Suprapubic skin (tissue), 4 donors: ENCODE measurements at places on chromosomes 7 and 10.
A peak's percentile ranks its signal among the peaks of the same experiment; 100 is the strongest.

DNA sequence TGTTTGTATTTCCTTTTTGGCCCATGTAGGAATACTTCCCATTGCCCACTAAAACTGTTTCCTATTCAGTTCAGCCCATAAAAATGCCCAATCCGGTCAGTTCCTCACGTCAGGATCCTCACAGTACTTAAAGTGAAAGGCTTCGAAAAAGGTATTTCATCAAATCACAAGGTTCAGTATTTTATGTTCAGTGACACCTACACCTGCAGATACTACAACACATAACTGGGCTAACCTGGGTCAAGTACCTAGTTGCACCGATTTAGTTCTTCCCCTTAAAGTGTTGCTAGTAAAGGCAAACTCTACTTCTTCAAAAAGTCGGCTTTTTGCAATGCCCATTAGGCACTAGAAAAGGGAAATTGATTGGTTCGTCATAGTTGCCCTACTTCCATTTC, 1.1 kb downstream of the SNX13 start:
- no peak for DNase-seq

DNA sequence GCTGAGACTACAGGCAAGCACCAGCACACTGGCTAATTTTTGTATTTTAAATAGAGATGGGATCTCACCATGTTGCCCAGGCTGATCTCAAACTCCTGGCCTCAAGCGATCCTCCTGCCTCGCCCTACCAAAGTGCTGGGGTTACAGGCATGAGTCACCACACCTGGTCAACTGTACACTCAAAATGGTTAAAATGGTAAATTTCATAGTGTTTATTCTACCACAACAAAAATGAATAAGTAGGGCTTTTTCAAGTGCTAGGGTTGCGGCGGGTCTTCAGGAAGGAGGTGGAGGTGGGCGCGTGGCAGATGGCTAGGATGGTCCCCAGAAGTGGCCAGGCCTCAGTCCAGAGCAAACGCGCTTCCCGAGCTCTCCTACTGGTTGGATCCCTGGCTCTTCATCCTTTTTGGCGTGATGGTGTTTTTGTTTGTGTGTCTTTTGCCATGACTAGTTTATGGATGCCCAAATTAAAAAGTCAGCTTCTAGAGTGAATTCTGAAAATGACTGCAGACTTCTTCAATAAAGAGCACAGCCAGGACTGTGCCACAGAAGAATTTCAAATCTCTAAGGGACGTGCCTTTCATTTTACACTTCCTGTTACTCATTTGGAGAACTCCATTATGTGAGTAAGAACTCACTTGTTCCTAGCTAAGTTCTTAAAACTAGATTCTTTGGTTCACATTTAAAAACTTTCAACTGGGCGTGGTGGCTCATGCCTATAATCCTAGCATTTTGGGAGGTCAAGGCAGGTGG, 73.9 kb downstream of the TMEM130 start:
- DNase-seq: no peak

GRCh38 chr7:117219485-117219884, 103.4 kb downstream of the WNT2 start:
- DNase-seq: no peak

GRCh38 chr7:156022483-156023459, 210.5 kb upstream of the SHH start:
- no peak for DNase-seq

DNA sequence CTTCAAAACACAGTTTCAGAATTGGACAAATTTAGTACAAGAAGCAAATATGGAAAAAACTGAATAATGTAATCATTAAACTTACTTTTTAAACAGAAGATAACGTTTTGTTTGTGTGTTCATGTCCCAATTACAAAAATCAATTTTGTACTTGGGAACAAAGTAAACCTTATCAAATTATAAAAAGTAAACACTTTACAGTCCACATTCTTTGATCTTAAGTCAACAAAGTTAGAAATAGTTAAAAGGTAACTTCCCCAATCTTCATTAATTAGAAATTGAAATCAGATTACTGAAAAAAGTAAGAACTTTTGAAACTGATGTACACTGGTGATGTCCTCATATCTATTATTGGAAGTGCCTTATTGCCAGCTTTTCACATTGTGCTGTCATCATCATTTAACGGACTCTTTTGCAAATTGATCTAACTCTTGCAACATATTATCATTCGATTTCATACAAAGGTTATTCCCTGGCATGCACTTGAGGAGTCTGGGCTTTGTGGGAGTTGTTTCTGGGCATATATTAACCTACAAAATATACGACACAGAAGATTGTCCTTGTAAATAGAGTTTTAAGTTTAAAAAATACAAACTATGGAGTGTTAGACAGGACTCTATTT, 15.1 kb upstream of the CYP2E1 start:
- DNase-seq: no peak

GRCh38 chr10:10865913-10866312, 151.8 kb upstream of the CELF2 start:
- no peak for DNase-seq

GRCh38 chr10:13571541-13571940, 15.2 kb upstream of the PRPF18 start:
- DNase-seq: no peak

GRCh38 chr7:87225696-87226095, 6.2 kb upstream of the TMEM243 start:
- DNase-seq: no peak

DNA sequence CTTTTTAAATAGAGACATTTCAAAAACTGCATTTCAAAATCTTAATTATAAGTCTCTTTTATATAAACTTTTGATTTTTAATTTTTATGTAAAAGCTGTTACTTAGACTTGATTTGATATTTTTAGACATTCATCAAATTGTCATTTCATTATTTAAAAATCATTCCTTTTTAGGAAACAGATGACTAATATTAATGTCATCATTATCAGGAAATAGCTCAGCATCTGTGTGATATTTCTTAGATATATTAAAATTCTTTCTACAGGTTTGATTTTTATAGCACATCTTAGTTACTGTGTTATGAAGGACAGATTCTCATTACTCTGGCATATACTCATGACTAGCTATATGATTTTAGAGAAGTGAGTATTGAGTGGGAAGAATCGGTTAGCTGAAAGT, 17.2 kb downstream of the RUNDC3B start:
- DNase-seq: no peak

- DNase-seq: no peak
Measured at GRCh38 chr7:25656071-25656470, 427.8 kb upstream of the NPVF start.

DNA sequence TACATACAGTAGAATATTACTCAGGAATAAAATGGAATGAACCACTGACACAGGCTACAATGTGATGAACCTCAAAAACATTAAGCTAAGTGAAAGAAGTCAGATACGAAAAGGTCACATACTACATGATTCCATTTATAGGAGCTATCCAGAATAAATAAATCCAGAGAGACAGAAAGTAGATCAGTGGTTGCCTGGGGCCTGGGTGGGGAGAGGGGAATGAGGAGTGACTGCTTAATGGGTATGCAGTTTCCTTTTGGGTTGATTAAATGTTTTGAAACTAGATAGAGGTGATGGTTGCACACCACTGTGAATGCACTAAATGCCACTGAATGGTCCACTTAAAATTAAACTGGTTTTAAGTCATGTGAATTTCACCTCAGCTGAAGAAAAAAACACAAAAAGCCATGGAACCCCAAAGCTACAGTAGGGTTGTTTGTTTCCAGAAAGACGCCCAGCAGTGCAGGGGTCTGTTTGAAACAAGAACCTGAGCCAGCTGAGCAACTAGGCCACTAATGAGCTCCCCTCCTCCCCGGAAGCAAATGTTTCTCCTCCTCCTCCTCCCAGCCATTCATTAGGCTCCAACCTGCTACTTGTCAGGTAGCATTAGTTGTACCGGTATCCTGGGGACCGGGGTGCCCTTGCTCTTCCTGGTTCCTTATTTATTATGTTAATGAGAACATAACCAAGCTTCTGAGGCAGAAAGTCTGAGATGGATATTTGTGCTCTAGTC, 168.4 kb downstream of the EVX1 start:
- no peak for DNase-seq

DNA sequence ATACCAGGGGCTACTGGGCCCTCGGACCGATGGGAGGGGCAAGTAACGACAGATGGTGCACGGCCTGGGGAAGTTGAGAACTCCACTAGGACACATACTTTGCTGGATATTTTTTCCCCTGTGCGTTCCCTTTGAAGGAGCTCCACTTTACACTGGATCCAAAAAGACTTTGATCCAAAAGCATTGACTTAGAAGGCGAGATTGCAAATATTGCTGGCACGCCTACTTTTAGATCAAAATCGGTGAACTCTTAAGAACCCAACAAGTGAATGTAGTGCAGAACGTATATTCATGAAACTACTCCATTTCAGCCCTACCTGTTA, 436 bp upstream of the SLC25A13 start:
- no peak for DNase-seq

DNA sequence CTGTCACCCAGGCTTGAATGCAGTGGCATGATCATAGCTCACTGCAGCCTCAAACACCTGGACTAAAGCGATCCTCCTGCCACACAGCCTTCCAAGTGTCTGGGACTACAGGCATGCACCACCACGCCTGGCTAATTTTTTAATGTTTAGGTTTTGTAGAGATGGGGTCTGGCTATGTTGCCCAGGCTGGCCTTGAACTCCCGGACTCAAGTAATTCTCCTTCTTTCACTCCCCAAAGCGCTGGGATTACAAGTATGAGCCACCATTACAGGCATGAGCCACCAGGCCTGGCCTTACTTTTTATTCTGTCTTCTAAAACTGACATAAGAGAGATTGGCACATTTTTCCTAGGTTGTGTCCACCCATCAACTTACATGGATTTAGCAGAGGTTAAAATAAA, 33.3 kb downstream of the TACC2 start:
- no peak for DNase-seq

GRCh38 chr10:78953113-78953798, 115.5 kb upstream of the ZMIZ1 start:
- DNase-seq: no peak

DNA sequence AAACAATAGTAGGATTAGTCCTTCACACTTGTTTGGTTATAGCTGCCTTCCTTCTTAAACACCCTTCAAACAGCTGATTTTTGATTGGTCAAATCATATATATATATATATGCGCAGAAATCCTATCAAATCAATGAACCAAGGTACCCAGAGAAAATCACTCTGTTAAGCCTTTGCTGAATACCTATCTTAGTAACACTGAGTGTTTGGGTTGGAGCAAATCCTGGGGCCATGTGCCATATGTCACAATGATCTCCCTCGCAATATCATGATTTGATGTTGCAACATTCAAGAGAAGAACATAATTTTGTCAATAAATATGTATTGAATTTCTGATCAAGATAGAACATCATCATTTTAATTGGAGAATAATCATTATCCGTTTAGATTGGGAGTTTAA, 795.6 kb downstream of the REEP3 start:
- DNase-seq: no peak

DNA sequence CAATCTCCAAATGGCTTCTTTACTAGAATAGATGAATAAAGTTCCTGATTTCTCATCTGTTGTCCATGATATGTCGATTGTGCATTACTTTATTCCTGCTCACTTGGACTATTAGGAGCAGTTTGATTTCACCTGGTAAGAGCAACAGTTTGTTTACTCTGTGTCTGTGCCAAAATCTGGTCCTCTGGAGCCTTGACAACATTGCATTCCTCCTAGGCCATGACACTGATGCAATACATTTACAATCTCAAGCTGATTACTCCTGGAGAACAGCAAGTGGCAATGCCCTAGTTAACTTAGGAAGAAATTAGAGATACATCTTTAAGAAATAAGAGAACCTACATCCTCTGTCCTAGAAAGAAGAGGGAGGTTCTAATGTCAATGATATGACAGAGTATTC, 71.8 kb downstream of the SGCE start:
- no peak for DNase-seq

GRCh38 chr10:3136336-3136735, 36.2 kb downstream of the PITRM1 start:
- DNase-seq: no peak

DNA sequence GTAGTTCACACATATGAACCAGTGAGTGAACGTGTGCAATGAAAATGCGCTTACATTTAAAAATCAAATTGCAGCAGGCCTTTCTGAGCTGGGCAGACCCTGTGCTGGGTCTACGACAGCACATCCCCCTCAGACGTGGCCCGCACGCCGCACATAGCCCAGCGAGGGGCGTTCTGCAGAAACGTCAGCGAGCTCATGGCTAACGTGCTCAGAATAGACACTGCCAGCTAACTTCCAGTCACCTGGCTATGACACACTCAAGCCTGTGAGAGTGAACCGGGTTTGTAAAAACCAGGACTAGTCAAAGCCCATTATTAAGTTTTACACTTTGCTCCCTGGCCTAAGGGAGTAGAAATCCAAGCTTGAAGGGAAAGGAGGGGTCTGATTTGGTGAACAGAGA, 108.1 kb upstream of the INSIG1 start:
- DNase-seq: no peak

DNA sequence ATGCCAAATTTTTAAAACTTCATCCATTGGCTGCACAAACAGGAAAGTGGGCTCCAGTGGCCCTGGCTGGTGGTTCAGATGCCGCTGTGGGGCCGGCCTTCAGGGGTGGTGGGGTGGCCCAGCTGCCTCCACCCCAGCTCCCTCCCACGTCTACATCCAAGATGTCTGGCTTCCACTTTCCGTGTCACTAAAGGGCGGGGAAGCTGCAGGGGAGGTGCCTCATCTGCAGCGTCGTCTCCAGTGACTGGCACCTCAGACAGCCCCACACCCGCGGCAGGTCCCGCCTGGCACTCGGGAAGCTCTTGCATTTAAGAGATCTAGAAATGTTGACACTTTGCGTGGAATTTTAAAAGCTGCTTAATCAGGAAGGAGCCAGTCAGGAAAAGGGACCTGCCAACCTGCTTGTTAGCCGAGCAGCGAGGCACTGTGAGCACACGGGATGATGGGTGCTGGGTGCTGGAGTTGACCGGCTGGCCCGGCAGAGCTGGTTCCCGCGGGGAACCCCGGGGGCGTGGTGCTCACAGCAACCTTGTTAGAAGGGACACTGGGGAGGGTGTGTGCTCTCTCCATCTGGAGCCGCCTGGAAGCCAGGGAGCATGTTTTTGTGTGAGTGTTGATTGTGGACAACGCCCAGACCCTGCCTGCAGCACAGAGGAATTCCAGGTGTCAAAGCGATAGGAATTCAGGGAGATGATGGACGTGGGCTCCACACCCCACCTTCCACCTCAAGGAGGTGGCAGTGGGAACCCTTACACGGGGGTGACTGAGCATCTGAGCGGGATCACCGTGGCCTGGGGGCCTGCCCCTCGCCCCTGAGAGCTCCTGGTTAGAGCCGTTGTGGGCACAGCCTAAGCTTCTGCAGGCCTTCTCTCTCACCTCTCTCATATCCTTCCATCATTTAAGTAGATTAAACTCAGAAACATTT, 320.5 kb downstream of the PTPRN2 start:
- DNase-seq: peak; percentile 34

DNA sequence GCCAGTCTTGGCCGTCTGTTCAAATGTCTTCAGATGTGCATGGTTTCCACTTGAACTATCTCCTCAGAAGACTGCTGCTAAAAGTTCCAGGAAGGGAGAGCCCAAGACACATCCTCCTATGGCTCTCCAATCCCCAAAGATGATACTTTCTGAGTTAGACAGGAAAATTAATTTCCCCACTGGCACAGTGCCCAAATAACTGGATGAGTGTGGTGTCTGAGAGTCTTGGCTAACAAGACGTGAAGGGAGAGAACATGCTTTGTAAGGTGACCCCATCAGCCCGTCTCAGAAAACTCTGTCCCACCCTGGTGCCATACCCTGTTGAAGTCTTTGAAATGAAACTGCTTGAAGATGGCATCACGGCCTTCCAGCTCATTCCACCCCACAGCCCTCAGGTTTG, 2.9 kb downstream of the PCBD1 start:
- DNase-seq: no peak
